ENCODE measurements at places on chromosomes 6 and 20. TPM values are rescaled to one million over a fixed set of nuclear protein-coding genes. Genes with fewer than 3 reads are reported as not detected.

CCDC170 gene
- total RNA-seq: 1.00 TPM

GDAP1L1 gene
- total RNA-seq: 0.20 TPM

TGM3 gene
- total RNA-seq: not detected

KIAA0408 gene
- 1.1 TPM for total RNA-seq

XKR7 gene
- not detected for total RNA-seq

LYRM4 gene
- total RNA-seq: 25.7 TPM

HLA-DPB1 gene
- 39.4 TPM for total RNA-seq

CPNE5 gene
- total RNA-seq: 98.2 TPM

IL17F gene
- not detected for total RNA-seq

LAMA4 gene
- 78.4 TPM for total RNA-seq

TRIM10 gene
- not detected for total RNA-seq

PHACTR1 gene
- 106 TPM for total RNA-seq

TINAG gene
- total RNA-seq: 1.0 TPM

COL19A1 gene
- 1.1 TPM for total RNA-seq

NKAIN4 gene
- not detected for total RNA-seq

CLVS2 gene
- total RNA-seq: 0.19 TPM

C6orf141 gene
- total RNA-seq: not detected

TREML2 gene
- 0.10 TPM for total RNA-seq

BPI gene
- total RNA-seq: 0.21 TPM
